Stimulated activated CD4-positive, alpha-beta T cell treated with anti-CD3 and anti-CD28 coated beads, Interleukin-1b, Interleukin-23, amount 100 ng/mL, for 1 hour (primary cell): ENCODE measurements at places on chromosomes 4 and X.

DNA sequence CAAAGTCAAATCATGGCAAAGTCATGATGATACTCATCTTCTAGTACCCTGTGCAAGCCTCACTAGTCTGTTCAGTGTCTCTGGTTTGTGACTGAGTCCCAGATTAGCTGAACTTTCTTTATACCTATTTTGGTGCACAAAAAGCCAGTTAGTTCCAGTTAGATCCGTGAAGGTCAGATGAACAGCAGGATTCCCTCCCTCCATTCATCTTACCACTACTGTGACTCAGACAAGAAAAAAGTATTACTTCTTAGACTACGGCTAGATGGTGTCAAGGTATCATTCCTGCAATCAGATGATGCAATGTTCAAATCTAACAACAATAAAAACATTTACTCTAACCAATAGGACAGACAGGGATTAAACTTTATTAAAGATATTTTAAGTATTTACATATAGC, 30.4 kb downstream of the ARHGEF6 start:
- DNase-seq = no peak

DNA sequence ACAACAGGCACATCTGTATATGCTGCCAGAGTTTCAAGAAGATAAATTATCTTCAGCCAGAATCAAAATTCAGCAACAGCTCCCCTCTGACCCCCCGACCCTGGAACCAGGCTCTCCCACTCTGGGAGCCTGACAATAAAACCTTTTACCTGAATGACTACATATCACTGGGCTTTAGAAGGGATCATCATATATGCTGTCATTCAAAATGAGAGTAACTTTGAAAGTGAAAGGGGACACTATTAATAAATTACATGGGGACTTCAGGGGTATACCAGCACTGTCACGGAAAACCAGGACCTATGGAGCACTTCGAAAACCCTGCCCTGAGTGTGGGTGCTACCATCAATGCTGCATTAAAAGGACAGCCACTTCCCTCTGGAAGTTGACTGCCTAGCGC, 26.2 kb downstream of the TSPAN5 start:
- no peak for DNase-seq

DNA sequence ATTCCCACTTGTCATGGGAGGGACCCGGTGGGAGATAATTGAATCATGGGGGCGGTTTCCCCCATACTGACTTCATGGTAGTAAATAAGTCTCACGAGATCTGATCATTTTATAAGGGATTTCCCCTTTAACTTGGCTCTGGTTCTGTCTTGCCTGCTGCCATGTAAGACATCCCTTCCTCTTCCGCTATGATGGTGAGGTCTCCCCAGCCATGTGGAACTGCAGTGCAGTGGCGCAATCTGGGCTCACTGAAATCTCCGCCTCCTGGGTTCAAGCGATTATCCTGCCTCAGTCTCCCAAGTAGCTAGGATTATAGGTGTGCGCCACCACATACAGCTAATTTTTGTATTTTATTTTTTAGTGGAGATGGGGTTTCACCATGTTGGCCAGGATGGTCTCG, 2.9 kb downstream of the HPGDS start:
- no peak for DNase-seq

- no peak for DNase-seq
These were observed 91.7 kb upstream of the KDR start for GRCh38 chr4:55216863-55217635.

GRCh38 chrX:37712458-37712857, 26.9 kb downstream of the XK start:
- DNase-seq = no peak
